ENCODE measurements at places on chromosomes 2 and 18.

- no peak for DNase-seq
These were observed 57.0 kb downstream of the OSBPL6 start for GRCh38 chr2:178251151-178251955.

GRCh38 chr18:58319719-58320118 lies 275.7 kb downstream of the NEDD4L start:
- no peak for DNase-seq

DNA sequence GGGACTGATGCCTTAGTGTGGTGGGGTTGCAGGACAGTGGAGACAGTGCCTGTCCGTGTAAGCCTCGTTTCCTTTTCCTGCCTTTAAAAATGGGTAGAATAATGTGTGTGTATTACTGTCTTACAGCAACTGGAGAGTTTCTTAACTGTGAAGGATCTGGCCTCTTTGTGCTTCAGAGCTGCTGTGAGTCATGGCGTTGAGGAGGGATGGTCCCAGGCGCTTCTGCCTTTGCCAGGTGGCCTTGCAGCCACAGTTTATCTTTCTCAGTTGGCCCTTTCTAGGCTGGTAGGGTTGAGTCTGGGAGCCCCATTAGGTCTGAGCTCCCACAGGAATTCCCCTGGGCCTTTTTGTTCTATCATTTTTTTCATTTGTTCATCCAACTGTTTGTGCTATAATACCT lies 9.2 kb downstream of the PRADC1 start:
- DNase-seq: no peak

DNA sequence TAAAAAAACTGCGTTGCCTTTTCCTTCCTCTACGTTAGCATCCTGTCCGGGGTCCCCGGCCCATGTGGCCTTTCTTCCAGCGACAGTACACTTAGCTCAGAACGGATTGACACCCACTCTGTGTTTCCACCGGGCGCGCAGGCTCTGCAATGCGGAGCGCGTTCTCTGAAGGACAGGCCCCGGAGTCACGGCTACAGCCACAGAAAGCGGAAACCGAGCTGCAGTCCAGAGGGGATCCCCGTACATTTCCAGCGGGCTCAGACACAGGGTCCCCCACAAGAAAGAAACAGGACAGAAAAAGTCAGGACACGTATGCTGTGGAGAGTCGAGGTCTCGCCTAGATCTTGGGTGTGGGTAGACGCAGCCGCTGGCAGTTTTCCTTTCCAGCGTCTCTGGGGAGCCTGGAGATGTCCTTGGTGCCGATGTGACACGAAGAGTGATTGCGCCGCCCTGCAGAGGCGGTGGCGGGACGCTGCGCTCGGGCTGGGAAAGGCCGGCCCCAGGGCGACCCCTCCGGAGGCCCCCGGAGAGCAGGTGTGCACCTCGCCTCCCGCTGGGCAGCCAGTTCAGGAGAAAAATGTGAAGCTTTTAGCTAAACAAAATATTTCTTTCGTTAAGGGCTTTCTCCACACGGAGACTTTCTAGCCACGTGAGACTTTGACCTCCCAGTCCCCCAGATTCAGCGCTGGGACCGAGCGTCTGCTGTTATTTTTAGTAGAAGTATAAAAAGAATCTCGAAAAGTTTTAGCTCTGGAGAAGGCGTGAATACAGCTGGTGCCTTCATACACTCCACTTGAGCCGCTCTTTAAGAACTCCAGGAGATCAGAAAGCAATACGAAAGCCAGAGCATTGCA lies 1.3 kb upstream of the ACKR3 start:
- DNase-seq: peak; percentile 26

DNA sequence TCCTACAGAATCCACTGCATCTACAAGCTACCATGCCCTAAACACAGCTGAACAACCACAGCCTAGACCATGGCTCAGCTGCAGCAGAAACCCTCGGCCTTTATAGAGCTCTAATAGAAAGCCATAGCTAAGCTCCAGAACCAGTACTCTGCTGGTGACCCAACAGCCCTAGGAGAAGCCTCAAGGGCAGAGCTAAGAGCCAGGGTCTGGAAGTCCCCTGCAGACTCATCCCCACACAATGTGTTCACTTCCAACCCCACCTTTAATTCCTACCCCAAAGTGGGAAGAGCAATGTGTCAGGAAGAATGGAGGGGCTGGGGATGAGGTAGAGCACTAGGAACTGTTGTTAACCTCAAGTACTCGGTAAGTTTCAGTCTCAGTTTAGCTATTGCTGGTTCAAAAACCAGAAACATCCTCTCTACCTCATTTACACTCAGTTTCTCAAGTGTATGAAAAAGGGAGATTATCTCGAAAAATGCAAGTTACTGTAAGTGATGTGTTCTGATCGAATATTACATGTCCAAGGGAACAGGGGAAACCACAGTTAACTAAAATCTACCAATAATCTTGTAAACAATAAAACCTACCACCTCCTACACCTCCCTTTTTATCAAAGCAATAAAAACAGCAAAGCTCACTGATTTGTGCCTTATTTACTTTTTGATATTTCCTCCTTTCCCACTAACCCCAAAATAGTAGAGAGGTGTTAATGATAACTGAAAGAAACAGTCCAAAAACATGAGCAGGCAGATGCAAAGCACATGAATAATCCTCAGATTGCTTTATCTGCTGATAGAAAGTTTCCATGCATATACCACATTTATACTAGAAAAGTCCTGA lies 36.2 kb downstream of the THADA start:
- no peak for DNase-seq

DNA sequence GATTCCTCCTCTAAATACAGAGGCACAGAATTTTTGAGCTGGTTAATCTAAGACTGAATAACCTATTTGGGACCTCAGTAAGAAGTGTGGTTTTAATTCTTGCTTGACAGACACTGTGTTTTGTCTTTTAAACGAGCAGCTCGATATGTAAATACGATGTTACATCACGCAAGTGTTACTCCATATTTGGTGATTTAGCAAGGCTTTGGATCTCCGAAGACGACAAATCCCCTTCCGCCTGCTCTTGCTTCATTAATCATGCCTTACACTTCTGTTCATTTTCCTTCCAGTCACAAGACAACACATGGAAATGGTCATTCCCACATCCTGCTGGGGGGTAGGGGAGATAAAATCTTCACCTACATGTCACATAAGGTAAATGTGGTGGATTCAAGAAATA lies 9.4 kb downstream of the BCL11A start:
- DNase-seq: no peak

DNA sequence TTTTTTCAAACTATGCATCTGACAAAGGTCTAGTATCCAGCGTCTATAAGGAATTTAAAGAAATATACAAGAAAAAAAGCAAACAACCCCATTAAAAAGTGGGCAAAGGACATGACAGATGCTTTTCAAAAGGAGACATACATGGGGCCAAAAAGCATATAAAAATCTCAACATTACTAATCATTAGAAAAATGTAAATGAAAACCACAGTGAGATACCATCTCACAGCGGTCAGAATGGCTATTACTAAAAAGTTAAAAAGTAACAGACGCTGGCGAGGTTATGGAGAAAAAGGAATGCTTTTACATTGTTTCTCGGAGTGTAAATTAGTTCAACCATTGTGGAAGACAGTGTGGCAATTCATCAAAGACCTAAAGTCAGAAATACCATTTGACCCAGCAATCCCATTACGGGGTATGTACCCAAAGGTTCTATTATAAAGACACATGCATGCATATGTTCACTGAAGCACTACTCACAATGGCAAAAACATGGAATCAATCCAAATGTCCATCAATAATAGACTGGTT lies 643.1 kb upstream of the LRRTM1 start:
- DNase-seq: no peak

- no peak for DNase-seq
These were observed 85.4 kb upstream of the ZCCHC2 start for GRCh38 chr18:62437235-62438017.

DNA sequence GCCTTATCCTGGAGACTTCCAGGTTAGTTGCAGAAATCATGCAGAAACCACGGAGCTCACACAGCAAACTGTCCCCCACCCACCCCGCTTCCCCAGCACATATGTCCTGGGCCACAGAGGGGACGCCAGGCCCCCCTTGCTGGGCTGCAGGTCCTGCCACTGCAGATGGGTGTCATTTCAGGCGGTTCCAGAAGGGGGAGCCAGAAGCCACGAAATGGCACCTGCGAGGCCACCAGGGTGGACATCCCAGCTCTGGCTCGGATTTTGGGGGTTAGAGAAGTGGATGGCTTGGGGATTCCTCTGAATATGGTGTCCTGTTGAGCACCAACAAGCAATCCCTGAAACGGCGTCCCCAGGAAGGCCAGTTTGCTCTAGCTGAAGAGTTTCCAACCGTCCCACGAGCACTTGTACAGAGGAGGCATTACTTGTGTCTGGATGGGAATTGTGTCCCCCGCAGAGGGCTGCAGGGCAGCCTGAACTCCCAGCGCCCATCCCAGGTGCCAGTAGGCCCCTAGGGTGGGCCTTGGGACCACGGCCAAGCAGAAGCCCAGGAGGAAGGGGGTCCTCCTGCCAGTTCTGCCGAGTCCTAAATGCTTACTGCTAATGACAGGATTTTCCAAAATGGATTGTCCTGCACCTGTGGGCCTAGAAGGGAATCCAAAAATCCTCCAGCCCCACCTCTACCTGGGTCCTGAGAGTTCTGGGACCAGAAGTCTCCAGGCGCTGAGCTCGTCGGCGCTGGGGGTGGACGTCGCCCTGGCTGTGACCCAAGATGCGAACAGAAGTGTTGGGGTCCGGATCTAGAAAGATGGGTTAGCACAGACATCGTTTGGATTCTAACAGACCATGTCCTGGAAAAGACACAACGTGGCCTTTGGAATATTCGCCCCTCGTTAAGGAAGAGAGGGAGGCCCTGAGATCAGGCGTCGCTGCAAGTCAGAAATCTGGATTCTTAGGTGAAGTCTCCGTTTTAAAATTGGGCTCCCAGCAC lies 14.6 kb upstream of the NFATC1 start:
- peak; percentile 47 for DNase-seq

DNA sequence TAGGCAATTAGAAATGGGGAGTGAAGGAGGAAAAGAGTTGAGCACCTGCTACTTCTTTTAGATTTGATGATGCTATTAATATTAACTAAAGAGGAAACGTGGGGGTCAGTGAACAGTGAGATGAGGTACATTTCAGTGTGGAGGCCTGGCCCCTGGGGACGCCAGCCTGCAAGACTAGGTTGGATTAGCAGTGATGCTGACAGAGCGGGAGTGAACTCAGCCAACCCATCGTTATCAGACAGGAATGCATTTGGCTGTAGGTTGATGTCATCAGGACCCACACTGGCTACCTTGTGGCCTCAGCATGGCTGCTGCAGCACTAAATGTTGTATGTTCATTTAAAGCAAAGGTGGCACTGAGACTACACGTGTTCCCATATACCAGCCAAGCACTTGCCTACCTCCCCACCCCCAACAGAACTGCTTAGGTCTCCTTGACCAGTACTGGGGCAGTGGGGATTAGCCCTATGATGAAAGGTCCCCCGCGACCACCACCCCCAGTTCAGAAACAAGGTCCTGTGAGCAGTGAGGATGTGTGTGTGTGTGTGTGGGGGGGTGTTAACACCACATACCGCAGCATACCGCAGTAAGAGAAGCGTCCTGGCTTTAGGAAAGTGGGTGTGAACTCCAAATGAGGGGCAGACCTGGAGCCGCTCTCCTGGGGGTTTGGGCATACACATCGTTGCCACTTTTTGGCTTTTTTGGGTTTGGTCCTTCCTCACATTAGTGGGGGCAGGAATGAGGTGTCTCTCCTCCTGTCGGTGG lies 26.0 kb downstream of the DGKD start:
- DNase-seq: no peak

- no peak for DNase-seq
These were observed 305.0 kb upstream of the ID2 start for GRCh38 chr2:8376603-8377410.

DNA sequence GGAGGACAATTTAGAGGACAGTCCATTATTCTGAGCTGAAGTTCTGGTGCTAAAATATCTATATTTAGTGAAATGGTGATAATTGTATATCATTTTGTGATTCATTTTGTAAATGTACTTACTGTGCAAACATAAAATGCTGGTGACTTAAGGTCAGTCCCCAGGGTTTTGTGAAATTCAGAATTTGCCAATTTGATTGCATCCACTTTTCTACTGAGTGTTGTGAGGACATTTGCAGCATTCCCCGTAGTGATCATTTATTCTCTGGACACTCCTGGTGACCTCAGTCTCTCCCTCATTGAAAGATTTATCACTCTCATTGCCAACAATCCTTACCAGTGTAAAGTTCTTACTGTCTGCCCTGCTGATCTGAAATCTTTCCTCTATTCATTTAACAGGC lies 98.2 kb downstream of the SOCS6 start:
- no peak for DNase-seq

DNA sequence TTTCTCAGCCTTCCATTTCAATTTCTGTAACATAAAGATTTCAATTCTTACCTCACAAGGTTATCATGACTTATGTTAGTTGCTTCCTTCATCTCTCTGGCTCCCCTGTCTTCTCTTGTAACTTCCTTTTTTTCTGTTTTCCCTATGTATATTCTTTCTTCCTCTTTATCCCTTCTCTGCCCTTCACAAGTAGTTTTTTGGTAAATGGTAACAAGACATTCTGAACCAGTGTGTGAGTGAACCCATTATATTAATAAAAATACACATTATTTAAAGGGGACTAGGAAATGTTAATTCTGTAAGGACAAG lies 8.4 kb downstream of the ACSL3 start:
- no peak for DNase-seq

GRCh38 chr2:126864861-126865260 lies 33.8 kb upstream of the TEX51 start:
- no peak for DNase-seq

DNA sequence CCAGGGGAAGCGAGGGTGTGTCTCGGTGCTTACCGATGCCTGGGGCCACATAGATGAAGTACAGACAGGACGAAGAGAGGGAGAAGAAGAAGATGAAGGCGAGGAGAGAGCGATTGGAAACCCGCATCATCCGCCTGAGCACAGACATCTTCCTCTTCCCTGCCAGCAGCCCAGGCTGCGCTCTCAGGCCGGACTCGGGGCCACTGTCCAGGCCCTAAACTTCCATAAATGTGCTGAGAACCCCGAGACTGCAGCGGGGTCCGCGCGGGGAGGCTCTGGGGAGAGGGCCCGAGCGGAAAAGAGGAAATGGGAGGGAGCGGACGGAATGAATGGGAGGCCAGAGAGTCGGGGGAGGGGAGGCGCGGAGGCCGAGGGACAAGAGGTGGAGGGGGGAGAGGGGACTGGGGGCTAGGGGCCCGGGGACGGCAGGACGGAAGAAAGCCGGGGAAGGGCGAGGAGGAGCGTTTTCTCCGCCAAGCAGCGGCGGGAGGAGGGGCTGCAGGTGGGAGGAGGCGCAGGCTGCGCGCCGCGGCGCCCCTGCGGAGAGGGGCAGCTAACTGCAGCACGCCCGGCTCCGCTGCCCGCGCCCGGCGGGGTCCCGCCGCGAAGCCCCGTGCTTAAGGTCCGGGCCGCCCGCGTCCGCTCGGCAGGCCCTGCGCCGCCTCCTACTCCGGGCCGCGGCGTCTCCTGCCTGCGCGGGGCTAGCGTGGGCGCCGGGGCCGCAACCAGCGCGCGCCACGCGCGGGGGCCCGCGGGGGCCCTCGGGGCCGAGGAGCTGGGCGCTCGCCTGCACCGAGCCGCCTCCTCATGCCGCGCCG lies at the start of gene B4GALT6:
TSS of gene B4GALT6 (minus strand) at position 303 of the 818 bp plus-strand sequence. CDS start at position 148, 155 bp downstream.
- no peak for DNase-seq

DNA sequence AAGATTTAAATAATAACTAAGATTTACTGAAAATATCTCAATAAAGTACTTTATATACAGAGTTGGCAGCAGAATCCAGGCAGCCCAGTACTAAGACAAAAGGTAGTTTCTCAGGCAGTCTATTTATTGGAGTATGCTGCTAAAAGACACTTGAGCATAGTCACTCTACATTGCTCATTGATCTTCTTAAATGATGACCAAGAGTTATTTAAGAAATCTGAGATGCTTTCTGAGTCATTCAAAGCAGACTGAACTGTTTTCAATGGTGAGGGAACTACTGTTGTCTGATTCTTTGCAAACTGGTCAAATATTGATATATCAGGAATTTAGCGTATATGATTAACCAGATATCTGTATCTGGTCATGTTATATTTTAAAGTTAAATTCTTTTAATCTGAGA lies 133.6 kb downstream of the PHLPP1 start:
- no peak for DNase-seq
